ENCODE measurements at places on chromosomes 7 and 10.

DNA sequence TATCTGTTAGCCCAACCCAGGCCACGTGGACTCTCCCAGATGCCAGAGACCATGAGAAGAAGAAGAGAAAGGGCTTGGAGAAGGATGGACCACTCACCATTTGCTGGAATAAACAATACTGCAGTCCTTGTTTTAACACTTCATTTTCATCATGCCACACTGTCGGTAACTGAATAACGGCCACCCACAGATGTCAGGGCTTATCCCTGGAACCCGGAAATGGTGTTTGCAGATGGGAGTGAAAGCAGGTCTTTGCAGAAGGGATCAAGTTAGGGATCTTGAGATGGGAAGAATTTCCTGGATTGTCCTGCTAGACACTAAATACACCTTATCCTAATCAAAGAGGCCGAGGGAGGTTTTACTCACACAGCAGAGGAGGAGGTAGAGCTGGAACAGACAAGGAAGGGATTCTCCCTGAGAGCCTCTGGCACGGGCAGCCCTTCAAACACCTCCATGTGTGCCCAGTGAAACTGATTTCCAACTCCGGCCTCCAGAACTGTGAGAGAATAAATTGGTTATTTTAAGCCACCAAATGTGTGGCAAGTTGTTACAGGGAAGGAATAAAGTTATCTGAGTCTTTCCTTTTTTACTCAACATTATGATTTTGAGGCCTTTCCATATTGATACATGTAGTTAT lies 56.3 kb upstream of the SFMBT2 start:
- no peak for DNase-seq

GRCh38 chr10:121624836-121625486 lies 26.7 kb upstream of the FGFR2 start:
- no peak for DNase-seq

DNA sequence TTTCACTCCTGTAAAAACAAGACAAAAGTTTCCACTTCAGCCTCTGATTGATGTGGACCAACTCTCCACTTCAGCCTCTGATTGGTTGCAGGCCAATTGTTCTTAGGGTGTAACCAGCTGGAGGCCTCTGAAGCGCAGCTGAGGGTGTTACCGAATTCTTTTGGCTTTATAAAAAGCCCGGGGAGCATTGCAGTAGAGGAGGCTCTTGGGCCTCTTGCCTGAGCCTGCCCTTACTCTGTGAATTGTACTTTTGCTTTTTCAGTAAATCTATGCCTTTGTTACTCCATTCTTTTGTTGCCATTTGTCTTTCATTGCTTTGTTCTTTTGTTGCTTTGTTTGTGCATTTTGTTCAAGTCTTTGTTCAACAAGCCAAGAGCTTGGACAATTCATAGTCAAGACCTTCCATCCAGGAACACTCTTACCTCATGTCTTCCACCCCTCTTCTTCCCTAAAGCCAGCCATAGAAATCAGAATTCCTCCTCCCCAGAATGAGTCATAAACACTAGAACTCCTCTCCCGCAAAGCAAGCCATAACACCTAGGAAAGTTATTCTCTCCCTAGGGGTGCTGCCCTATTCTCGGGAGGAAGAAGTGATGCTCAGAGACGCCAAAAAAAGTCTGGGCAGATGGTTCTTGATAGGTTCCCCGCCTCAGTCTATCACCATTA lies 53.5 kb upstream of the ARMC3 start:
- DNase-seq = no peak

GRCh38 chr7:25754333-25754732 lies 397.7 kb upstream of the NFE2L3 start:
- DNase-seq = no peak

GRCh38 chr10:79932841-79933379 lies 16.0 kb downstream of the SFTPD start:
- no peak for DNase-seq

GRCh38 chr10:631266-631665 lies 58.2 kb downstream of the DIP2C start:
- no peak for DNase-seq

GRCh38 chr7:77328669-77329068 lies 87.5 kb downstream of the GSAP start:
- no peak for DNase-seq

DNA sequence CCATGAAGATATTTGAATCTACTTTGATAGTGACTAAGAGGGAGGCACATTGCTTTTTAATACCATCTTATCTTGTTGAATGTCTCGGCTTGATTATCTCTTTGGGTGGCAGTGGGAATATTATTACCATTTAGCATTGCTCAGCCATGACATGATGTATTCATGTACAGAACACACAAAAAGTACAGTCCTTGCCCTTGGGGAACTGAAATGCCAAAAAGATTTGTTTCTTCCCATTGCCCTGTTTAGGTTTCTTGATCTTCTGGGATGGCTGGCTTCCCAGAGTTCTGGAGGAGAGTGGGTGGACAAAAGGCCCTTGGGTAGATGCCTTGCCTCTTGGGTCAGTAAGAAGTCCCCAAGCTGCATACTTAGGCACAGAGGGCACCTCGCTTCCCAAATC lies 23.8 kb downstream of the SUFU start:
- DNase-seq = no peak

DNA sequence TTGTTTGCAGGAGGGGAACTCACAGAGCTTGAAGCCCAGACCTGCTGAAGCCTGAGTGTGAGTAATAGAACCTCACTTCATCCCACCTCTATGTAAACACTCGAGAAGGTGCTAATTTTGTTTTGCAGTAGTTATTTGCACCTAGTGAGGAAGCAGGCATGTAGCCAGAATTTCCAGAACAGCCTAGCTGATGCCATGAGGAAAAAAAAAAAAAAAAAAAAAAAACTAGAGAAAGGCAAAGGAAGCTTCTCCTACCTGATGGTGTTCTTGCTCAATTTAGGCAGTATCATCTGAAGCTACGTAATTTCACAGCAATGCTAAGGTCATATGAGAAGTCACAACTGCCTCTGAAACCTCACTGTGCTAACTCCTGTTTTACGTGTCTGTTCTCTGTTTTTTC lies 13.6 kb upstream of the GPR37 start:
- no peak for DNase-seq

- DNase-seq = peak; percentile 62
Observed at GRCh38 chr7:1086588-1087464, 1.1 kb upstream of the GPER1 start.

- no peak for DNase-seq
Observed at GRCh38 chr10:38127812-38128211, 33.7 kb downstream of the ZNF37A start.

GRCh38 chr7:29929018-29929807 lies 60.4 kb downstream of the SCRN1 start:
- DNase-seq = no peak

- no peak for DNase-seq
Observed at GRCh38 chr7:50610521-50611277, 45.5 kb upstream of the DDC start.

GRCh38 chr7:130144312-130145171 lies 60.7 kb downstream of the TMEM209 start:
- no peak for DNase-seq
